ENCODE measurements at places on chromosomes 1 and 21. TPM values are rescaled to one million over a fixed set of nuclear protein-coding genes. Genes with fewer than 3 reads are reported as not detected.
A peak's percentile ranks its signal among the peaks of the same experiment; 100 is the strongest.

The MARK1 gene
- 14.9 TPM for total RNA-seq

The LZIC gene
- 36.3 TPM for total RNA-seq

The MYOG gene
- not detected for total RNA-seq

The DCAF8 gene
- 162 TPM for total RNA-seq

The SLC30A10 gene
- total RNA-seq, result 0.47 TPM

The ERICH3 gene
- not detected for total RNA-seq

The TEDDM1 gene
- total RNA-seq, result not detected

The GJB3 gene
- not detected for total RNA-seq

GRCh38 chr1:48743480-48743879, 33.2 kb downstream of the BEND5 start:
- DNase-seq, result no peak

DNA sequence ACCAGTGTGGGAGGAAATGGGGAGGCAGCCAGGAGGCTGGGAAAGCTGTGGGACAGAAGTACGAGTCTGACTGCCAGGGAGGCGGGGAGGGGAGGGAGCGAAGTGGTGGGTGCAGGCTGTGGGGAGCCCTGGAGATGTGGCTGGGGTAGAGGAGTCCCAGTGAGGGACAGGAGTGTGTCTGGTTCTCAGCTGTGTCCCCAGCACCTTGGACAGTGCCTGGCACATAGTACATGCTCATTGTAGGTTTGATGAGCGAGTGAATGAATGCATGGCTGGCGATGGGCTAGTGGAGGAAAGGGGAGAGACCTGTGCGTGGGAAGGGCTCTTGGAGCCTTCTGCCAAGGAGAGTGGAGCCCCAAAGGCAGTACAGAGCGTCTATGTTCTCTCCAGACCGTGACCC, 104.1 kb downstream of the SIK1 start:
- no peak for DNase-seq

DNA sequence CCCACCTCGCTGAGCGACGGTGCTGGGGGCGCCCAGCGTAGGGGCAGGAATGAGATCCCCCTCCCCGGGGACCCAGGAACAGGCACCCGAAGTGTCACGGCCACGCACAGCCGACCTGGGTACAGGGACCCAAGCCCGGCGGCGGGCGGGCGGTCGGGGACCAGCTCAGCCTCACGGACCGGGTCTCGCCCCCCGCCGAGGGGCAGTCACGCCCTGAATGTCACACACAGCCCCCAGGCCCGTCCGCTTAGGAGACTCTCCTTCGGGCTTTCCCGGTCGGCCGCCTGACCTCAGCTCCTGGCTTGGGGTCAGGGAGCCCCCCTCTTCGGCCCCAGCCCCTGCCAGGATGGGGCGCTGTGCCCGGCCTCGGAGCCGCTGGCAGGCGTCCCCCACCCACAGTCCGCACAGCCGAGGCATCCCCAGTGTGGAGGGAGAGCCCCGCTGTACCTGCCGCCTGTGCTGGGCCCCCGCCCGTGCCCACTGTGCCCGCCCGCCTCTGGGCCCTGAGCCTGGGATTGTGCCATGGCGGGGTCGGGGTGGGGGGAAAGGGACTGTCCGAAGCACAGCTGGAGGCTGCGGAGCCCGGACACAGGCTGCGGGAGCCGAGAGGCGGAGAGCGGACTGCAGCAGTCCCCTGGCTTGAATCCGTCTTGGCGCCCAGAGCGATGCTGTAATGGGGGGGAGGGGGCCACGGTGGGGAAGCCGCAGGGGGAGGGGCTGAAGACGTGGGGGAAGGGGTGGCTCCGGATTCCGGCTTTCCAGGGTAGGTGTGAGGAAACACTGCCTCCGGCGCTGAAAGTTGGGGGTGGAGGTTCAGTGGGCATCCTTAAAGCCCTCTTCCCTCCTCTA, 627 bp upstream of the DLGAP3 start:
- no peak for DNase-seq

- DNase-seq, result no peak
Measured at GRCh38 chr1:239112101-239112935, 274.1 kb upstream of the CHRM3 start.

DNA sequence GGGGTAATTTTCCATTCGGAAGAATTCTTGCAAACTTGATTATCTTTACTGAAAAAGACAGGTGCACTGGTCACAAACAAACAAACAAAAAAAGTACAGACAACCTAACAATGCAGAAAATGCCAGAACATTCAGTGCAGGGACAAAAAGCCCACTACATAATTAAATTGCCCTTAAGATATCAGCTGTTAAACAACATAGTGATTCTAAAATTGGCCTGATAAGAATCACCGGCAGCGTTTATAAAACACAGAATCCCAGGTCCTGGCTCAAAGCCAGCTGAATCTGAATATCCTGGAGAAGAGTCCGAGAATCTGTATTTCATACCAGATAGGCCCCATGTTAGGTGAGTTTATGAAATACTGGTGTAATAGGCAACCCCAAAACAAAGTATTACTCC, 6.1 kb downstream of the PLPP3 start:
- DNase-seq, result no peak

DNA sequence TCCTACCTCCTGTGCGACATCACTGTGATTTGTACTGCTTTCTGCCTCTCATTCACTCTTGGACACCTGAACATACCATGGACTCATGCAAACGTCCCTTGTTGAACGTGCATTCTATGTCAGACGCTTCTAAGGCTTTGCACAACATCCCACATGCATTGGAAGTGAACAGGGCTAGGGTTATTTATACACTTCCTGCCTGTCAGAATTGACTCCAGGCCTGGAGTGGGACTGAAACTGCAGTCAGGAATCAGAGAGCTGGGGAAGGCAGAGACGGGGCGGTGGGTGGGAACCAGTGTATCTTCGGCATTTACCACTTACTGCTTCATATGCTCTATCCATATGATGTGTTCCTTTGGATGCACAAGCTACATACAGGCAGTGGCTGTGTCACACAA, 81.4 kb upstream of the GALNT2 start:
- no peak for DNase-seq

DNA sequence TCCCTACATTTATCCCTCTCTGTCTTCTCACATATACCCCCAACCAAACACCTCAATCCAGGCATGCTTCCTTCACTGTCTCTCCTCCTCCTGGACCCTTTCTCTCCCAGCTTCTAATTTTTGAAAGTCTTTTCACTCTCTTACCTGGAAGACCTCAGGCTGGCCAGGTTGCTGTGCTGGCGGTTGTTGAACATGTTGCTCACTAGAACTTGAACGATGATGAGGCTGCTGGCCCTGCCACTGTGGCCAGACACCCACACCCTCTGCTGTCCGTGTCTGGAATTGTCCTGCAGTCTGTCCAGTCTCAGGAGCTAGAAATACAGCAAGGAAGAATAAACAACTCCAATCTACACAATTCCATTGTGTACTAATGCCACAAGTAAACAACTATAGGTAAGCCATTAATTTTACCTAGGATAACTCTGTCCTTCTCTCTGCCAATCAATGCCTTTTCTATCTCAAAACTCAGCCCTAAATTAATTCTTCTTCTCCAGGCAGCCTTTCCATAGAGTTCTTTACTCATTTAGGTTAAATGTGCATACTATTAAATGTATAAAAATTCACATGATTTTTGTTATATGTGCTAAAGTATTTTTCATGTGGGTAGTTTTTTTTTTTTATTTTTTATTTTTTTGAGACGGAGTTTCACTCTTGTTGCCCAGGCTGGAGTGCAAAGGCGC, 5.1 kb upstream of the CTSK start:
- peak; percentile 44 for DNase-seq

DNA sequence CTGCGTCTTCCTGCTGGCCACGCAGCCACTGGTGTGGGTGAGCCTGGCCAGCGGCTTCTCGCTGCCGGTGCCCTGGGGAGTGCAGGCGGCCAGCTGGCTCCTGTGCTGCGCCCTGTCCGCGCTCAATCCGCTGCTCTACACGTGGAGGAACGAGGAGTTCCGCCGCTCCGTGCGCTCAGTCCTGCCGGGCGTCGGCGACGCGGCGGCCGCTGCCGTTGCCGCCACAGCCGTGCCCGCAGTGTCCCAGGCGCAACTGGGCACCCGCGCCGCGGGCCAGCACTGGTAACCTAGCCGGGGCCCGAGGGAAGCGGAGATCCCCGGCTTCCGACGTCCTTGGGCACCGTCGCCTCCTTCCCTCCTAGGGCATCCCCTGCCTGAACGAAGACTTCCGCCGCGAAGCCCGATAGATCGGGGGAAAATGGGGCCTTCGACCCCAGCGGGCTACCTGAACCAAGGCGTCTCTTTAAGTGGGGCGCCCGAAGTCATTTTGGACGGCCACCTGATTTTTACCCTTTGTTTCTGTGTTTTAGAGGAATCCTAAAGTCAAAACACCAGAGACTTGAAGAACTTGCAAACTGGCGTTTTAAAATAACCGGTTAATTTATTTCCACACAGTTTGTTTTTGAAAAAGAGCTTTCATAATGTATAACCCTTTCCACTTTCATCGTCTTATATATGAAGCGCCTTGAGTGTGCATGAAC, 2.0 kb downstream of the GPR88 start:
- DNase-seq, result peak; percentile 24

- DNase-seq, result no peak
Measured at GRCh38 chr1:66605419-66605997, 71.6 kb downstream of the SGIP1 start.
